ENCODE measurements at places on chromosomes 7 and 10.

DNA sequence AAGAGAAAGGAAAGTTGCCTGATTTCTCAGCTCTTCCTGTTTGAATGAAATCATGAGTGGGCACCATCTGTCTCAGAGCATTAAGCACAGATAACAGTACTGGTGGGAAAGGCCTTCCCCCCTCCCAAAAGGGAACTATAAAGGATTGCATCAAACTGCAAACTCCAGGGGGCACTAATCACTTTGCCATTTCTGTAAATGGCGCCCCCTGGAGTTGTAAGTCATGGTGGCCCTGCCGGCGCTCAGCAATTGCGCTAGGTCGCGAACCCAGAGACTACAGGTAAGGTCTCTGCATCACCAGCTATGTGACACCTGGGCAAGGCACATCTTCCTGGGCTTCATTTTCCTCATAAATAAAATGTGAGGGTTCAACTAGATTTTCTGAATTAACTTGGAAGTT is 11.1 kb downstream of the LRRC4 start:
- no peak for DNase-seq

GRCh38 chr10:33897291-33897752 is 562.9 kb upstream of the NRP1 start:
- DNase-seq, result no peak

DNA sequence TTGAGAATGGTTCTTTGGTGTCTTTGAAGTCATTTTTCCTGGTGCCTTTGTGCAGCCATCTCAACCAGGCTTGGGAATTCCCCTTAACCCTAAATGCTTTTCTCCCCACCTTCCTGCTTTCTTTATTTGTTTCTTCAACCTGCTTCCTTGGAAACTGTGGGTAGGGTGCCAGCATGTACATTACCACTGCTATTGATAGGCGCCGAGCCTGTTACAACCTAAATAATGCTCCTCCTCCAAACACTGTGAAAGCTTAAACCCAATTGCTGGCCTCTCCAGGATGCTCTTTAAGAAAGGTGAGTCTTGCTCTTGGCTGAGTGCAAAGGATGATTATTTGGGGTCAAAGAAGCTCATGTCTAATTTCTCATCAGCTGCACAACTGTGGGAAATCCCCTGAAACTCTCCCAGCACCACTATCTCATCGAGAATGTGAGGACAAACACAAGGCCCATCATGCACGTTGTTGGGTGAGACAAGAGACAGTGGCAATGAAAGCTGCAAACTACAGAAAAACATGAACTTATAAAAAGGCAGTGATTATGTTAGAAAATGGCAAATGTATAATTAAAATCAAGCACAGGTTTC is 285.5 kb upstream of the IGFBP3 start:
- DNase-seq, result no peak

- no peak for DNase-seq
These were observed 33.9 kb upstream of the MSMB start for GRCh38 chr10:46079831-46080585.

DNA sequence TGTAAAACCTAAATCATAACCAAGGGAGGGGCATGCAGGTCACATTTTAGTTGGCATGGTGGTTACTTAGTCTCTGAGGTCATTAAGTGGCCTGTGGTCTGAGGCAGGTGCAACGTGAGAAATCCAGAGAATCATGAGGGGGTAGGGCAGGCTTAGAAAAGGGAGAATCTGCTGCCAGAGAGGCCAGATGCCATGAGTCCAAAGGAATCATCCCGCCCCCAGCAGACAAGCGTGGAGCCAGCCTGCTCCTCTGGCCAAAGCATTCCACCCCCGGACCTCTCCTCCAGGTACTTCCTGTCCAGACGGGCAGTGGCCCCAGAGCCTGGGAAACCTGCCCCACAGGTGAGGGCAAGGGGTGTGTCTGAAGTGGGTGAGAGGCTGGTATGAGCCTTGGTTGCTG is 196.4 kb upstream of the ZNF32 start:
- no peak for DNase-seq

DNA sequence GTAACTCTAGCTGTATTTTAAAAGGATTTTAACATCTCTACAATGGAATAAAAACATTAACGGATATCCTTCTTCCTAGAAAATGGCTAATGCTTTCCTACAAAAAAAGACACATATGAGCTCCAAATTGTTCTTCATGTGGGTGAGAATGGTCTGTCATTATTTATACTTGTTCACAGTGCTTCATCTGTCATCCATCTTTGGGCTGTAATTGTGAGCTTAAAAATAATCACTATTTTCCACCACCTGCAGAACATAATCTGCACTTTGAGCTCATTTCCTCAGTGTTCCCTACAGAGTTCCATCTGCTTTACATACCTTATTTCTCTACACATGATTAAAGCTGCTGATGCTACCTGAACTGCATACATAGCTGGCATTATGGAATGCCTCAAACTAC is 979.1 kb upstream of the C7orf33 start:
- DNase-seq, result no peak

GRCh38 chr10:44168478-44168877 is 216.4 kb downstream of the CXCL12 start:
- no peak for DNase-seq

DNA sequence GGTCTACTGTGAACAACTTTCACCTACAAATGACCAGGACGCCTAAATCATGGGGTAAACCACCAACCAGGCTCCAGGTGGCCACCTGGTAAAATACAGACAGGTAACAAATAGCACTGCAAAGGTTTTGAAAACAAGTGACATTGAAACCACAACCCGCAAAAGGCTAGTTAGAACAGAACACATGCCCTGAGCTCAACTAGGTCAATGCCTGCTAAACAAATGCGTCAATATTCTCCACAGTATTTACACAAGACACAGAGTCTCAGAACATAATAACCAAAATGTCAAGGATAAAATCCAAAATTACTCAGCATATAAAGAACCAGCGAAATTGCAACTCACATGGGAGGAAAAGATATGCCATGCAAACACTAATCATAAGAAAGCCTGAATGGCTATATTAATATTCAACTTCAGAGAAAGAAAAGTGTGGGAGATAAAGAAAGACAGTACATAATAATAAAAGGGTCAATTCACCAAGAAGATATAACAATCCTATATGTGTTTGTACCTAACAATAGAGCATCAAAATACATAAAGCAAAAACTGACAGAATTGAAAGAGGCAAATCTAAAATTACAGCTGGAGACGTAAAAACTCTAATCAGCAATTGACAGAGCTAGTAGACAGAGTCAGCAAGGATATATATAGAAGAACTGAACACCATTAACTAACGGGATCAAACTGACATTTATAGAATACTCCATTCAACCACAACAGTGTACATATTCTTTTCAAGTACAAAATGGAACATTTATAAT is 47.6 kb downstream of the SMURF1 start:
- no peak for DNase-seq

DNA sequence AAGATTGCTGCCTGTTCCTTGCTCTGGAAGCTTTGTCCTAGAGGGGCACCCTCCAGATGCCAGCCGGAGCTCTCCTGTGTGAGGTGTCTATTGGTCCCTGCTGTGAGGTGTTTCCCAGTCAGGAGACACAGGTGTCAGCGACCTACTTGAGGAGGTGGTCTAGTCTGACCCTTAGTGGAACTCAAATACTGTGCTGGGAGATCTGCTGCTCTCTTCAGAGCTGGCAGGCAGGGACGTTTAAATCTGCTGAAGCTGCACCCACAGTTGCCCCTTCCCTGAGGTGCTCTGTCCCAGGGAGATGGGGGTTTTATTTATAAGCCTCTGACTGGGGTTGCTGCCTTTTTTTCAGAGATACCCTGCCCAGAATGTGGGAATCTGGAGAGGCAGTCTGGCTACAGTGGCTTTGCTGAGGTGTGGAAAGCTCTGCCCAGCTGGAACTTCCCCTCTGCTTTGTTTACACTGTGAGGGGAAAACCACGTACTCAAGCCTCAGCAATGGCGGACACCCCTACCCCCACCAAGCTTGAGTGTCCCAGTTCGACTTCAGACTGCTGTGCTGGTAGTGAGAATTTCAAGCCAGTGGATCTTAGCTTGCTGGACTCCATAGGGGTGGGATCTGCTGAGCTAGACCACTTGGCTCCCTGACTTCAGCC is 119.2 kb downstream of the PPP1R9A start:
- DNase-seq, result no peak

GRCh38 chr10:11119843-11120242 is 102.2 kb downstream of the CELF2 start:
- DNase-seq, result no peak

GRCh38 chr10:23291551-23292334 is 52.9 kb downstream of the C10orf67 start:
- DNase-seq, result no peak

DNA sequence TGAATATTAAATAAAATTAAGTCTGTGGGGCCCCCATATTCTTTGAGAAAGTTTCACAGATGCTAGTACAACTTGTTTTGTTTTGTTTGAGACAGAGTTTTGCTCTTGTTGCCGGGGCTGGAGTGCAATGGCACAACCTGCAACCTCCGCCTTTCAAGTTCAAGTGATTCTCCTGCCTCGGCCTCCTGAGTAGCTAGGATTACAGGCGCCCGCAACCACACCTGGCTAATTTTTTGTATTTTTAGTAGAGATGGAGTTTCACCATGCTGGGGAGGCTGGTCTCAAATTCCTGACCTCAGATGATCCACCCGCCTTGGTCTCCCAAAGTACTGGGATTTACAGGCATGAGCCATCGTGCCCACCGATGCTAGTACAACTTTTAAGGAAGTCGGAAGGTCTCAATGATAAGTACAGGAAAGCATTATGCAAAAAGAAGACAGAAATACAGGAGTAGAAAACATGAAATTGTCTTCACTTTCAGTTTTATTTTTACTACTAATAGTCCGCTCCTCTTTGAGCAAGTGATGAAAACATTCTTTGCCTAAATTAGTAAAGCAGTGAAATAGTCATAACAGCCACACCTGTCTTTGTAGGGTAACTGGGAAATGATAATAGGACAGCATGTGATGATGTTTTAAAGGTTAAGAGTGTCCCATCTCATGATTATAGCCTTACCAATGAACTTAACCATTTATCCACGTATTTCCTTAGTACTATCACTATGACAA is 147.5 kb downstream of the SEMA3D start:
- no peak for DNase-seq

DNA sequence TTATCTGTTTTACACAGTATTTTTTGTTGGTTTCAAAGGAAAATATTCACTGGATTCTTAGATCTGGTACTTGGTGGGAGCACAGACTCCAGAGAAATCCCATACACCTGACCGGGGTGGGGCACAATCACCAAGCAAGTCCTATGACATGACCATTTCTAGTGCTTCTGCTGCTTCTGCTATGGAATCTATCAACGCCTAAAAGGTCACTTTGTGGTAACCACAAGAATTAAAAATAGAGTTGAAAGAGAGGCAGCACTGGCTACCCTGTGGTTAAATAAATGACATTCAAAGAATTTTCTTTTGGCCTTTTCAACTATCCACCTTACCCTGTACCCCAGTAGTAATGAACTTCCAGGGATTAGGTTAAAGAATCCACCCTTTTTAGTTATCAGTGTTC is 329.9 kb upstream of the VWC2 start:
- no peak for DNase-seq

- DNase-seq, result no peak
These were observed 37.4 kb downstream of the GRB10 start for GRCh38 chr7:50745336-50745735.

- DNase-seq, result no peak
These were observed 128.7 kb downstream of the ELAPOR2 start for GRCh38 chr7:86930554-86931307.

DNA sequence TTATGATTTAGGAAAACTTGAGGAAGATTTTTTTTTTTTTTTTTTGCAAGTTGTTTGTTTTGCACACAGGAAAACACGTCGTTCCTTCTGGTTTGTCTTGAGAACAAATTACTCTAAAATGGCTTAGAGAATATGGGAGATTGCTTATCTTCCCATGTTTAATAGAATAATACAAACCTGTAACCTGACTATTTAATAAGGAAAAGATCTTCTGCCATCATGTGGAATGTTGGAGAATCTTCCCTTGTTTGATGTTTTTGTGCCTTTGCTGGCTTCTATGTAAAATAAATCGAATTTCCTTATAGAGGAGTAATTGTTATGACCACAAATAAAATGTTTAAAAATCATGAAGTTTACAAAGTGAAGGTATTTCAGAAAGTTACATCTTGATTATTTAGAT is 818.8 kb downstream of the GATA3 start:
- DNase-seq, result peak; percentile 22

DNA sequence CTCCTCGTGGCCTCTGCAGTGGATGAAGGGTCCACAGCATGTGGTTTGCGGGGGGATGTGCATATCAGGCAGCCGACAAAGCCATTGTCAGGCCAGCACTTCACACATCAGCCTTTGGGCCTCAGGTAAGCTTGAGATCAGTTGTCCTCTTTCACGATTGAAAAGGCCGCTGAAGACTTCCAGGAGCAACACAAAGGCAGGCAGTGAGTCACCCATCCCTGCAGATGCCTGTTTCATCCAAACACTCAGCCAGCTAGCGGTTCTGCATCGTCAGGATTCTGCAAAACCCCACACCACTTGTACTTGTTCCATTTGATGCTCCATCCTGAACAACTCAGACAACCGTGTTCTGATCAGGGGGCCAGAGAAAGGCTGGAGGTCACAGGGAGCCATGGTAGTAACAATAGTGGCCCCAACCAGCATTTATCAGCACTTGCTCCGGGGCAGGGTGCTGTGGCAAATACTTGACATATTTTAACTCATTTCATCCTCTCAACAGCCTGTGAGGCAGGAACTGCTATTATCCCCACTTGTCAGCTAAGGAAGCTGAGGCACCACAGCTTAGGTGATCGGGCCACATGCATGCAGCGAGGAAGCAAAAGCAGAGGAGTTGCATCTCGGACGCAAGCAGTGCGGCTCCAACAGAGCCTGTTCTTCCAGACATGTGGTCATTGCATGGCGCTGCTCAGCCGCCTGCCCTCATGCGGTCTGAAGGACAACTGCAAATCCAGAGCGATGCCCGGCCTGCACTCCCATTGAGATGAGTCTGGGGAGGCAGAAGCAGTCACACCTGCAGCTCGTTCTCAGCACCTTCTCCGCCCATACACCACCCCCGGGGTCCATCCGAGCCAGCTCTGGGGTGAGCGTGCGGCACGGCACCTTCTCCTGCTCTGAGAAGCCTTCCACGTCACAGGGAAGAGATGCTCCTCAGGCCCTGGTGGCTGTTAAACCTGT is 144.9 kb downstream of the PAXIP1 start:
- no peak for DNase-seq

- no peak for DNase-seq
These were observed 95.8 kb downstream of the CHST15 start for GRCh38 chr10:123997486-123998196.

DNA sequence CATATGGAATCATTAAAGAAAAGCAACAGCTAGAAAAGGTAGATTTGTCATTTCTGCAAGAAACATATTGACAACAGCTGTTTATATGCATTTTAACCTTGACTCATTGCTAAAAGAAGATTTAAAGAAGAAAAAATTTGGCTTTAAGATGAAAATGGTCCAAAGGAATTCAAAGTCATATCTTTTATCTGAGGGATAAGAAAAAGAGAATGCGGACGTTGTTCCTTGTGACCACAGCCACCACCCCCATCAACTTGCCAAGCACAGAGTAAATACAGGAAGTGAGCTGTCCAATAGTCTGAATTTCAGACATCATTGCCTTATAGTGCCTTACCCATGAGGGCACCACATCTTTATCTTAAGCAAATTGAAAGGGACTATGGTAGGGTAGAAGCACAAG is 7.3 kb upstream of the CRPPA start:
- DNase-seq, result no peak

GRCh38 chr10:34999532-34999931 is 90.6 kb downstream of the CUL2 start:
- no peak for DNase-seq
